ENCODE measurements at places on chromosomes 3 and 15. TPM values are rescaled to one million over a fixed set of nuclear protein-coding genes. Genes with fewer than 3 reads are reported as not detected.

The RETNLB gene
- not detected for total RNA-seq

The MESP2 gene
- not detected for total RNA-seq

The IMPG2 gene
- total RNA-seq, result 0.60 TPM

DNA sequence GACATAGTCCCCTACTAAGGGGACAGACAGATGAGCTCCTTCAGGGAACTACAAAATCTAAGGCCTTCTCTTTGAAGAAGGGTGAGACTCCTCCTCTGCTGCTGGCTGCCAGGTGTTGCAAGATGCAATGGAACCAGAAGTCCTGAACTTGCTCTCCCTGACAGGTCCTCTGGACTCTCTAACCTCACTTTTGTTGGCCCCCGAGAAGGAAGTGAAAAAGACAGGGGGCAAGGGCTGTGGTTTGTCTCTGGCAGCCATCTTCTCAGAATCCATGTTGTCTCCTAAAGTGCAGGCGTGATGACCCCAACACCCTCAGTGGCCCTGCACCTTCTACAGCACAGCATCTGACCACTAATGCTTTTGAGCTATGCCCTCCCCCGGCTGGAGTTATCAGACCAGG lies 292.5 kb downstream of the CHST2 start:
- no peak for DNase-seq
- no peak overlapping the region for H3K27ac ChIP-seq
- no peaks in the 10 kb centered on the region for H3K27me3 ChIP-seq
- no peaks in the 10 kb centered on the region for H3K36me3 ChIP-seq
- no peak overlapping the region for H3K4me3 ChIP-seq

GRCh38 chr15:96166223-96167200 lies 164.0 kb upstream of the NR2F2 start:
- H3K27ac ChIP-seq, result no peak overlapping the region
- peaks cover 10% of the 10 kb centered on the region for H3K36me3 ChIP-seq
- H3K27me3 ChIP-seq, result no peaks in the 10 kb centered on the region

GRCh38 chr3:56796996-56797395 lies 4.8 kb downstream of the ARHGEF3 start:
- H3K36me3 ChIP-seq, result no peaks in the 10 kb centered on the region
- no peaks in the 10 kb centered on the region for H3K27me3 ChIP-seq
- no peak overlapping the region for H3K4me3 ChIP-seq

DNA sequence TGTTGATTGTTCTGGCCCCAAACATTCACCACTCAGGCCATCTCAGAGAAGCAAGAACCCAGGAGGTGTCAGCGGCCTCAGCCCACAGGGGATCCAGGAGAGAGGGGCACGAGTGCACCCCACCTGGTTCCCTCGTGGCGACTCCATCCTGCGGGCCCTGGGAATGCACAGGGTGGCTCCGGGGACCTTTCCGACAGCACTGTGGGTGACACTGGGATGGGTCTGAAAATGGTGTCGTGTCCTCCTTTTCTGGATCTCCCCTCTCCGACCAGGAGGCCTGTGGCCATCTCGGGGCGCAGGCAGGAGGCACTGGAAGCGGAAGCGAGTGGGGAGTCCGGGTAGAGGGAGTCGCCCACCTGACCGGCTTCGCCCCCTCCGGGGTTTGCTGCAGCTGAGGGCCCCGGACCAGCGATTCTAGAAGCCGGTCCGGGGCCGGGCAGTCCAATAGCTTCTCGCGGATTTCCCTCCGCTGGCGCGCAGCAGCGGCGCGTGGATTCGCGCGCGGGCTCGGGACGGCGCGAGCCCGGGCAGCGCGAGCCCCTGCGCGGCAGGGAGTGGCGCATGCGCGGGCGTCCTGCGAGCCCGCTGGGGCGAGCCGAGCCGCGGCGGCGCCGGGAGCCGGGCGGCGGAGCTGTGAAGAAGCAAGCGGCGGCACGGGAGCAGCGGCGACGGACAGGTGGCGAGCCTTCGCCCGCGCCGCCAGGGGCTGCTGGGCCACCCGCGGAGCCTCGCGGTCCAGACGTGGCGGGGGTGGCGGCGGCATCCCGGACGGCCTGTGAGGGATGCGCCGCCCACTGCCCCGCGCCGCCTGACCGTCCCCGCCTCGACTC lies at the start of gene DOCK3:
TSS of gene DOCK3 (plus strand) at position 579 of the 830 bp plus-strand sequence. CDS start 337 bp downstream, outside the sequence.
- peak within 1 kb of the TSS; percentile 53 for H3K4me3 ChIP-seq
- DNase-seq, result no peak
- peaks cover 4% of the 10 kb centered on the region for H3K4me1 ChIP-seq
- H3K27ac ChIP-seq, result no peak within 1 kb of the TSS

DNA sequence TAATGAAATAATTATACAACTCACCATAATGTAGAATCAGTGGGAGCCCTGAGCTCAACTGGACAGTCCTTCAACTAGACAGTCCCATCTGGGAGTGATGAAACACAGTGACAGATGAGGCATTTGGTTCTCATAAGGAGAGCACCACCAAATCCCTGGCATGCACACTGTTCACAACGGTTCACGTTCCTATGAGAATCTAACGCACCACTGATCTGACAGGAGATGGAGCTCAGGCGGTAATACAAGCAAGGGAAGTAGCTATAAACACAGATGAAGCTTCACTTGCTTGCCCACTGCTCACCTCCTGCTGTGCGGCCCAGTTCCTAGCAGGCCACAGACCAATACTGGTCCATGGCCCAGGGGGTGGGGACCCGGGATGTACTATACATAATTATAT lies 17.0 kb downstream of the PRKAR2A start:
- H3K36me3 ChIP-seq, result peaks cover 3% of the 10 kb centered on the region
- peaks cover 46% of the 10 kb centered on the region for H3K4me1 ChIP-seq
- DNase-seq, result peak; percentile 51
- H3K27ac ChIP-seq, result peak overlapping the region; percentile 48
- no peaks in the 10 kb centered on the region for H3K27me3 ChIP-seq

- no peak for DNase-seq
- no peaks in the 10 kb centered on the region for H3K27me3 ChIP-seq
- peaks cover 26% of the 10 kb centered on the region for H3K4me1 ChIP-seq
- no peak overlapping the region for H3K27ac ChIP-seq
These were observed 99.6 kb upstream of the PFN2 start for GRCh38 chr3:150070271-150070670.

- H3K36me3 ChIP-seq, result no peaks in the 10 kb centered on the region
- no peak overlapping the region for H3K4me3 ChIP-seq
- no peak for DNase-seq
- H3K27me3 ChIP-seq, result no peaks in the 10 kb centered on the region
- H3K27ac ChIP-seq, result no peak overlapping the region
These were observed 1061.2 kb downstream of the DIPK2A start for GRCh38 chr3:145032791-145033190.

DNA sequence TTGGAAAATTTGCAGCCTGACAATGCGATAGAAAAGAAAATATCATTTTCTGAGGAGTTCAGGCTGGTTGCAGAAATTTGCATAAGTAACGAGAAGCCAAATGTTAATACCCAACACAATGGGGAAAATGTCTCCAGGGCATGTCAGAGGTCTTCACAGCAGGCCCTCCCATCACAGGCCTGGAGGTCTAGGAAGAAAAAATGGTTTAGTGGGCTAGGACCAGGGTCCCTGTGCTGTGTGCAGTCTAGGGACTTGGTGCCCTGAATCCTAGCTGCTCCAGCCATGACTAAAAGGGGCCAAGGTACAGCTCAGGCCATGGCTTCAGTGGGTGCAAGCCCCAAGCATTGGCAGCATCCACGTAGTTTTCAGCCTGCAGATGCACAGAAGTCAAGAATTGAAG lies 14.5 kb upstream of the AP4E1 start:
- no peak overlapping the region for H3K27ac ChIP-seq
- no peaks in the 10 kb centered on the region for H3K27me3 ChIP-seq
- DNase-seq, result no peak

GRCh38 chr3:134749174-134749573 lies 45.9 kb upstream of the EPHB1 start:
- no peak for DNase-seq
- no peak overlapping the region for H3K27ac ChIP-seq
- H3K4me1 ChIP-seq, result no peaks in the 10 kb centered on the region
- H3K4me3 ChIP-seq, result no peak overlapping the region
- no peaks in the 10 kb centered on the region for H3K36me3 ChIP-seq

DNA sequence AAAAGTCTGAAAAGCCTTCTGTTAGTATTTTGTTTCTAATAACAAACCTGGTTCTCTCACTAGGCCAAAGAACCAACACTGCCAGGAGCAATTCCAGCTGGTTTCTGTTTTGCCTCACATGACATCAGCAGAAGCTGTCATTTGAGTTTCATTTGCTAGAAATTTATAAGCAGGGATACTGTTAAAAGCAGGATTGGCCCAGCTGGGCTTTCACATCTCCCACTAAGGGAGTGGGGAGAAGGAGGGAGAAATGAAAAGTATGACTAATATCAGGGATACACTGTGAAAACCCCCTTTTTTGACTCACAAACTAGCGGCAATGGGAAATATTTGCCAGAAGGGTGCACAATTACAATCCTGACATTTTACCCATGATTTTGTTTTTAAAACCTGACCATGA lies 5.3 kb downstream of the CCDC80 start:
- H3K4me3 ChIP-seq, result no peak overlapping the region
- no peak overlapping the region for H3K27ac ChIP-seq
- no peak for DNase-seq

GRCh38 chr15:54816401-54816800 lies 380.3 kb downstream of the RSL24D1 start:
- no peak overlapping the region for H3K27ac ChIP-seq
- no peaks in the 10 kb centered on the region for H3K27me3 ChIP-seq
- H3K4me3 ChIP-seq, result no peak overlapping the region
- H3K4me1 ChIP-seq, result no peaks in the 10 kb centered on the region
- no peak for DNase-seq
- no peaks in the 10 kb centered on the region for H3K36me3 ChIP-seq

DNA sequence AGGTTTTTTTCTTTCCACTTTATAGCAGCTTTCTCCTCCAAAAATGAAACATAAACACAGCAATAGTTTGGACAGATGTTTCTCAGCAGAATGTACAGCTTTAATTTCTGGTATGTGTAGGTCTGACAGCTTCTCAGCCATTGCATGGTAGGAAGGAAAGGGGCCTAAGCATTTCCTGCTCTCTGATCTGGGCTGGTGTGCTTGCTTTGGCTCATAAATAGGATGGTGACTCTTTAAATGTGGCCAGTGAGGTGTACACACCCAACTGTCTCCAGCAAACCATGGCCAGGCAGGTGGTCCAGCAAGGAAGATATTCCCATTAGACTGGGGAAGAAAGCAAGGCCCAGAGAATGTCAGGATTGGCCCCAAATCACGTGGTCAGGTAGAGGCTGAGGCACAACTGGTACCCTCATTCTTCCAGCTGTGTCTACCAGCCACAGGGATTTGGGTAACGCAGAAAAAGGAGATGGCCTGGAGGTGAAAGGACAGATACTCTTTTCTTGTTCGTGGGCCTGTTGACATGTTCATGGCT lies 52.1 kb downstream of the ITGA11 start:
- H3K27ac ChIP-seq, result peak overlapping the region; percentile 89
- no peak overlapping the region for H3K4me3 ChIP-seq
- H3K27me3 ChIP-seq, result no peaks in the 10 kb centered on the region
- peaks cover 63% of the 10 kb centered on the region for H3K36me3 ChIP-seq
- DNase-seq, result peak; percentile 75
- peaks cover 81% of the 10 kb centered on the region for H3K4me1 ChIP-seq

Data from osteocyte (in vitro differentiated cells).